ENCODE measurements at places on chromosomes 6 and 20. TPM values are rescaled to one million over a fixed set of nuclear protein-coding genes. Genes with fewer than 3 reads are reported as not detected.

DNA sequence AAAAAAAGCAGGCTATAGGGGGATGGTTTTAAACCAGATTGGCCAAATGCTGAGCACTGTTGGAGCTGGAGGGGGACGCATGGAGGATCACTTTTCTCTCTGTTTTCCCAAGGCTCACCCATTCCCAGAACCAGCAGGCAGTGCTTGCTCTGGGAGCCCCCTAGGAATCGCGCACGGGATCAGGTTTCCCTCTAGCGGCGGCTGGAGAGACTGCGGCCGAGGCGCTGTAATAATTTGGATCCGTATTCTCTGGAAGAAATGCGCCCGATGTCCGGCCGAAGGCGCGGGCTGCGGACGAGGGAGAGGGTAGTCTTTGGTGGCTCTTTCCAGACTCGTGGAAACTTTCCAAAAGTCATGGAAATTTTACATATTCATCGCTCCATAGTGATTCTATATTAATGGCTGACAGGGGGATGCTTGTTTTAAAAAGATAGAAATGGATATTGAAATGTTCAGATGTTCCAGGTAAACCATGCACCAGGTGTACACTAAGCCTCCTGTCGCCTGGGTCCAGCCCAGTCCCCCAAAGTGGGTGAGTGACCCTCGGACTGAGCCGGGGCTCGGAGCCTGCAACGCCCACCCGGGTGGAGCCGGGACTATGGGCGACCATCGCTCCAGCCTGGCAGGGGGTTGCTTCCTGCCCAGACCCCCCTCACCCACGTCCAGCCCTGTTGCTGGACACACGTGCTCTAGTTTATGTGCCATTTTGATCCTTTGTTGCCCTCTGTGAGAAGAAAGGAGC lies 78.7 kb upstream of the PHACTR3 start:
- peak; percentile 53 for DNase-seq

- no peak for DNase-seq
These were observed 576.4 kb downstream of the HTR1B start for GRCh38 chr6:76886900-76887299.

DNA sequence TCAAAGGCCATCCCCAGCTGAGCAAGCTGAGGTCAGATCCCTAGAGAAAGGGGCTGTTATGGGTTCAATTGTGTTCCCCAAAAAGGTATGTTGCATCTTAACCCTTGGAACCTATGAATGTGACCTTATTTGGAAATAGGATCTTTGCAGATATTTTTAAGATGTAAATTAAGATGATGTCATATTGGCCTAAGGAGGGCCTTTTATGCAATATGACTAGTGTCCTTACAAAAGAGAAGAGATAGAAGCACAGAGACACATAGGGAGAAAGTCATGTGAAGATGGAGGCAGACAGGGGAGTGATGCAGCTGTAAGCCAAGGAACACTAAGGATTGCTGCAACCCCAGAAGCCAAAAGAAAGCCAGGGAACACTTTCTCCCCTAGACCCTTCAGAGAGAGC lies 144.3 kb upstream of the TAB2 start:
- no peak for DNase-seq

DNA sequence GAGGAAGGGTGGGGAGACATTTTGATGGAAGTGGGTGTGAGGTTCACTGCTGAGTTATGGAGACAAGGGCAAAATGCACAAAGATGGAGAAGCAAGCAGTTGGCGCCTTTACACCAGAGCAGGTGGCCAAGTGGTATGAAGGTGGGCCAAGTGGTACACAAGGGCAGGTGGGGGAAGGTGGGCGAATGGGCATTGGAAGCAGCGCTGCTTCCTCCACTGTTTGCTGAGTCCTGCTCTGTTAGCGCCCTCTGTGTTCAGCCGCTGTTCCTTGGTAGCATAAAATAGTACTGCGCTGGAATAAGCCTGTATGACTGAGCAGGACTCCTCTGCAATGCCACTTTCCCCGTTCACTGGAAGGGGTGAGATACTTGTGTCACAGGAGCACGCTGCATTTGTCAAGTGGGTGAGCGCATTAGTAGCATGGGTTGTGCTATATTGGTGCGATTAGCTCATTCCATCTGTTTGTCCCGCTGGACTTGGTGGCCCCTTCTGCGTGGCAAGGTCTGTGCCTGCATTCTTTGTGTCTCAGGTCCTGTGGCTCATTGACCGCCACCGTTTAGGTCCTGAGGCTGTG lies 116.4 kb downstream of the TOX2 start:
- DNase-seq = no peak

- no peak for DNase-seq
These were observed 68.6 kb downstream of the ABHD12 start for GRCh38 chr20:25321991-25322390.

DNA sequence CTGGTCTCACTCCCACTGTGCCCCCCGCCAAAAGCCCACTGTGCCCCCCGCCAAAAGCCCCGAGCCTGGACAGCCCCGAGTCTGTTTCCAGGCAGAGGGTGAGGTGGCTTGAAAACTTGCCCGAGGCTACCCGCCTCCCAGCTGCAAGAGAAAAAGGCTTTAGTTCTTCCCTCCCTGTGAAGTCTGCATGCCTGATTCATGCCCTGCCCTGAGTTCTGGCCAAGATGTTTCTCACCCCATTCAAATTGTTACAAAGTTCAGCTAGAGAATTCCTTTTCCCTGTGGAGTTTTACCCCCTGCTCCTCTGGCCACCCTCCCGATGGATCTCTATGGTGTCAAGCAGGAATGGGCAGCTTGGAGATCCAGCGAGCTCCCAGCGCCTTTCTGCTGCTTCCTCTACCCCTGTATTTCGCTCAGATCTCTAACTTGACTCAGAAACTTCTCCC lies 298.8 kb upstream of the MAP3K7 start:
- DNase-seq = no peak

GRCh38 chr6:135901774-135902524 lies 50.4 kb downstream of the PDE7B start:
- DNase-seq = peak; percentile 78

DNA sequence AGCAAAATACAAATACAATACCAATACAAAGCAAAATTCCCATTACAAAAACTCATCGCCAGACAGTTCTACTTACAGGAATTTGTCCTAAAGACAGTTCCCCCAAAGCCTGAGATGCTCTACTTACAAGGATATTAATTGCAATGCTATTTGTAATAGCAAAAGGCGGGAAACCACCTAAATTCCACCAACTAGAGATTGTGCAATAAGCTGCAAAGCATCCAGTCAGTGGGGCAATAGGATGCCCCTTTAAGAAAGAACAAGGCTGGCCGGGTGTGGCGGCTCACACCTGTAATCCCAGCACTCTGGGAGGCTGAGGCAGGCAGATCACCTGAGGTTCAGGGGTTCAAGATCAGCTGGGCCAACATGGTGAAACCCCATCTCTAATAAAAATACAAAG lies 39.1 kb downstream of the FAM209B start:
- no peak for DNase-seq

- no peak for DNase-seq
These were observed 148.9 kb downstream of the CEBPB start for GRCh38 chr20:50339466-50339901.

- DNase-seq = no peak
These were observed 212.9 kb downstream of the QKI start for GRCh38 chr6:163627274-163628062.

- DNase-seq = no peak
These were observed 61.5 kb downstream of the SYNE1 start for GRCh38 chr6:152575621-152576150.

DNA sequence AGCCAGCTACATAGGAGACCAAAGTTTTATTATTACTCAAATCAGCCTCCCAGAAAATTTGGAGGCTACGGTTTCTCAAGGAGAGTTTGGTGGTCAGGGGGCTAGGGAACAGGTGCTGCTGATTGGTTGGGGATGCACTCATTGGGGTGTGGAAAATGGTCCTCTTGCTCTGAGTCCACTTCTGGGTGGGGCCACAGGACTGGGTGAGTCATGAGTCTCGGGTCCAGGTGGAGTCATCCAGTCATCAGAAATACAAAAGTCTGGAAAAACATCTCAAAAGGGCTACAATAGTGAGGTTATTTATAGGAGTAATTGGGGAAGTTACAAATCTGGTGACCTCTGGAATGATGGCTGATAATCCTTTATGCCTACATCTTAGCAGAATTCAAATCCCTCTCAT lies 54.3 kb upstream of the SLC22A16 start:
- DNase-seq = no peak

GRCh38 chr20:58630063-58630462 lies 21.0 kb upstream of the STX16 start:
- no peak for DNase-seq

DNA sequence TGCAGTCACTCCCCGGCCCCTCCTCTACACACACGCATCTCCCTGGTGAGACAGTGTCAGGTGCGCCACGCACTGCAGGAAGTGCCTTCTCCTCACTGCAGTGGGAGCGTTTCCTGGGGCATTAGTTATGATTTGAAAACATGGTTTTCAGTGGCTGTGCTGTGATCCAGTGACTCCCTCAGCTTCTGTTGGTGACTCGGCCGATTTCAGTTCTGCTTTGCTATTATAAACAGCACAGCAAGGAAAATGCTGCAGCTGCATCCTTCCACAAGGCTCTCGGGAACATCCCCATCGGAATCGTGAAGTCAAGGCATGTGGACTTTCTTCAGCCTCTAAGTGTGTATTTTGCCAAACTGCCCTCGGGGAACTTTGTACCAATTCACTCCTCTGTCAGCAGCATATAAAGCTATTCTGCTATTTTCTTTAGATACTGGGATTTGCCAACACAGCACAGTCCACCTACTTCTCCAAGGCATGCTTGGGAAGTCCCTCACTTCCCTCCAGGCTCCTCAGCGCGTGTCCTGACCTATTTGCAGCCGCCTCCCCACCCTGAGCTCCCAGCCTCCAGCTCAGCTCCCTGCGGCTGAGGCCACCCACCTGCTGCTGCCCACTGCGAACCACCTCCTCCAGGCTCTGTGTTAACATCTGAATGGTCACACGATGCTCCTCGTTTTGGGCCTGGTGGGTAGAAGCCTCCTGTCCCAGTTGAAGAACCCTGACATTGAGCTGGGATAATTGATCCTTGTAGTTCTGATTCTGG lies 54.5 kb downstream of the GINS1 start:
- peak; percentile 29 for DNase-seq

DNA sequence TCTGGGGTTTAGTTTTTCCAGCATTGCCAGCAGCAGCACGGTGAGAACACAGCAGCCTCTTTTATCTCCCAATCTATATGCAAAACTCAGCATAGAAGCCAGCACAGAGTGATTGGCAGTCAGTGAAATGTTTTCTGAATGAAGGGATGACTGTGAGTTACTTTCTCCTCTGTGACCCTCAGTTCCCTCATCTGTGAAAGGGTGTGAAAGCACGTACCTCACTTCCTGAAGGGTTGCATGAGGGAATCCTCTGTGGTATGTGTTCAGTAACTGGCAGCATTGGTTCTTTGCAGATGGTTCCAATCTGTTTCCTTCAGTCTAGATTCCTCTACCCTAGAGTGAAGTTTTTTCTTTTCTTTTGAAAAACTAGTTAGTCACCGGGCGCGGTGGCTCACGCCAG lies 40.0 kb downstream of the EFCAB8 start:
- no peak for DNase-seq

DNA sequence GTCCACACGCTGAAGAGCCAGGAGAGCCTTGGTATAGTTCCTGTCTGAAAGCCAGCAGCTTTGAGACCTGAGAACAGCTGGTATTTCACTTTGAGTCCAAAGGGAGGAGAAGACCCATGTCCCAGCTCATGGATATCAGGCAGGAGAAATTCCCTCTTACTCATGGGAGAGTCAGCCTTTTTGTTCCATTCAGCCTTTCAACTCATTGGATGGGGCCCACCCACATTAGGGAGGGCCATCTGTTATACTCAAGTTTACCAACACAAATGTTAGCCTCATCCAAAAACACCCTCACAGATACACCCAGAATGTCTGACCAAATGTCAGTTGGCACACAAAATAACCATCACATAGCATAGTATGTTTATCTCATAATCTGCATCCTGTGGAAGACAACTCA lies 80.1 kb downstream of the GMDS start:
- no peak for DNase-seq

- DNase-seq = no peak
These were observed 111.6 kb downstream of the JPH2 start for GRCh38 chr20:44075191-44075949.

DNA sequence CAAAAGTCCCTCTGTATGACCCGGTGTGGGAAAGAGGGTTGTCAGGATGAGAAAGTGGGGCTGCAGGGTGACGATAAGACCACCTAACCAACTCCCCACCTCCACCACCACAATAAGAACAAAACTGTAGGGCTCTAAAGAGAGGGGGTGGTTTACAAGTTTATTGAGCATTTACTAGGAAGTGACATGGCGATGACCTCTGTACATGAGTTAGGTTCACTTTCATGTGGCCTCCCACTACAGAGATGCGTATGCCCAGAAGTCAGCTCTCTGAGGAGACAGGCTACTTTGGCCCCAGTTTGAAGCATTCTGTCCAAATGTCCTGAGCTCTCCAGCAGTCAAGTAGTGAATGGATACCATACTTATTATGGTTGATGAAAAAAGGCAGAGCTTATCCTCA lies 28.7 kb upstream of the PI16 start:
- no peak for DNase-seq

- DNase-seq = no peak
These were observed 50.6 kb downstream of the MAFB start for GRCh38 chr20:40638414-40638813.

GRCh38 chr20:29687438-29687837 lies 1570.0 kb upstream of the DEFB115 start:
- no peak for DNase-seq

DNA sequence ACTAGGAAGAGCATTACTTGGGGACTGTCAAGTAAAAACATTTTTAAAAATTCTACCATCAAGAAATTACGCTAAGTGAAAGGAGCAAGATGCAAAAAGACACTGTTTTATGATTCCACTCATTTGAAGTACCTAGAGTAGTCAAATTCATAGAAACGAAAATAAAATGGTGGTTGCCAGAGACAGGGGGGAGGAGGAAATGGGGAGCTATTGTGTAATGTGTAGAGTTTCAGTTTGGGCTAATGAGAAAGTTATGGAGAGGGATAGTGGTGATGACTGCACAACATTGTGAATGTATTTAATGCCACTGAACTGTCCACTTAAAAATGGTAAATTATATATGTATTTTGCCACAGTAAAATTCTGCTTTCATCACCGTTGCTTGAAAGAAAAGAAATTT lies 83.8 kb downstream of the UST start:
- no peak for DNase-seq

- DNase-seq = no peak
These were observed 72.1 kb downstream of the TRAM2 start for GRCh38 chr6:52504782-52505136.

- no peak for DNase-seq
These were observed 66.0 kb downstream of the CDS2 start for GRCh38 chr20:5192570-5193431.

GRCh38 chr6:37536491-37537190 lies 36.9 kb upstream of the CCDC167 start:
- no peak for DNase-seq

DNA sequence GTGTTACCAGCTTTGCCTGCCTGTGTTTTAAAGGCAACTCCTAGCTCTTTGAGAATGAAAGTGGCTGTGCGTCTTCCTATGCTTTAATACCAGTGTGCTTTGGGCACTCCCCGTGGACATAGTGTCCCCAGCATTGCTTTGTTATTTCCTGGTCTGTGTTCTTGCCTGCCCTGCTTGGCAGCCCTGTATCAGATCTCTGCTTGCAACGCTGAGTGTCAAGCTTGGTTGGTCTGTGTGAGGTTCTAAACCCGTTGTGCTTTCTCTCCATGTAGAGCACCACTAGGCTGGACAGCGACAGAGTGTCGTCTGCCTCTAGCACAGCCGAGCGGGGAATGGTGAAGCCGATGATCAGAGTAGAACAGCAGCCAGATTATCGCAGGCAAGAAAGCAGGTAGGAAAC lies 80.2 kb downstream of the AFDN start:
- DNase-seq = peak; percentile 49

The ZNF292 gene
- 28.0 TPM for total RNA-seq

The PDYN gene
- not detected for total RNA-seq

The IYD gene
- not detected for total RNA-seq

The SPATA2 gene
- total RNA-seq = 6.6 TPM

The TFAP2A gene
- total RNA-seq = 0.59 TPM

The FNDC11 gene
- total RNA-seq = not detected

Data from heart right ventricle (tissue), 16 donors.